CD4-positive, alpha-beta T cell treated with Interleukin-2 at 100 ng/mL for 4 hours (primary cell): ENCODE measurements at places on chromosomes 1 and 21.

DNA sequence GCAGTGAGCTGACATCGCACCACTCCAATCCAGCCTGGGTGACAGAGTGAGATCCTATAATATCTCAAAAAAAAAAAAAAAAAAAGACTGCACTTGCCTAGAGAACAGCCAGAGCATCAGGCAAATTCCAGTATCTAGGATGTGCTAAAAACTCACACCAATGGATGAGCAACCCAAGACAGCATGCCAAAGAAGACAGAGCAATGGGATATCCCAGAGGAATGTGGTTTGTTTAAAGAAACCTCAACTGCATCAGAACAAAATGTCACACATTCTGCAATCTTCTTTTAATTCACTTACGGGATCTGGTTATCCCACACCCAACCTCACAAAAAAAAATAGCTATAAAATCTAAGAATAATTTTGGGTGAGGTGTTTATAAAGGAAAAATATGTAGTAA, 7.3 kb downstream of the KCNH1 start:
- no peak for DNase-seq

DNA sequence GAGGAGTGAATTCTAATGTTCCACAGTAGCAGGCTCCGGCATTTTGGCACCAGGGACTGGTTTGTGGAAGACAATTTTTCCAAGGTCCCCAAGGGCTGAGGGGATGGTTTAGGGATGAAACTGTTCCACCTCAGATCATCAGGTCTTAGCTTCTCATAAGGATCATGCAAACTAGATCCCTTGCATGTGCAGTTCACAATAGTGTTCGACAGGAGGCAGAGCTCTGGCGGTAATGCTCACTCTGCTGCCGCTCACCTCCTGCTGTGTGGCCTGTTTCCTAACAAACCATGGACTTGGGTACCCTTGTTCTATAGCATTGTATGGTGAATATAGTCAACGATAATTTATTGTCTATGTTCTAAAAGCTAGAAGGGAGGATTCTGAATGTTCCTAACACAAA, 16.6 kb downstream of the CRNN start:
- no peak for DNase-seq

DNA sequence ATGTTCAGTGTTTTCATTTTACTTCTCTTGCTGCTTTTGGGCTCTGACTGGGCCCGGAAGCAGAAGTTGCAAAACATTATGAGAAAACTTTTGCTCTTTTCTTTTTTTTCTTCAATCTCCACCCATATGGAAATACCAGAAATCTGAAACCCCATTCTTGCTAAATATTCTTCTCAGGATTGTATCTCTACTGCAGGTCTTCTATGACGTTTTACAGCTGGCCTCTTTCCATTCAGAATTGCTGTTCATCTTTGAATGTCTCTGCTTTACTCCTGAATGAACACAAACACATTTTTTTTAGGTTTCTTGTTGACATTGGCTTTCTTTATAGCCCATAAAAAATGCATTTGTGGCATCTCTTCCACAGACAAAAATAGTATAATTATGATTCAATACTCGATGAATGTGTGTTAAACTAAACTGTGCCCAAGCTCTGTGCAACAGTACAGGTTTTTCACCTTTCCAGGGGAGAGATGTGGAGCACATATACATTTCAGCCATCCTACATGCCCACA, 18.8 kb downstream of the PTPRC start:
- peak; percentile 80 for DNase-seq

DNA sequence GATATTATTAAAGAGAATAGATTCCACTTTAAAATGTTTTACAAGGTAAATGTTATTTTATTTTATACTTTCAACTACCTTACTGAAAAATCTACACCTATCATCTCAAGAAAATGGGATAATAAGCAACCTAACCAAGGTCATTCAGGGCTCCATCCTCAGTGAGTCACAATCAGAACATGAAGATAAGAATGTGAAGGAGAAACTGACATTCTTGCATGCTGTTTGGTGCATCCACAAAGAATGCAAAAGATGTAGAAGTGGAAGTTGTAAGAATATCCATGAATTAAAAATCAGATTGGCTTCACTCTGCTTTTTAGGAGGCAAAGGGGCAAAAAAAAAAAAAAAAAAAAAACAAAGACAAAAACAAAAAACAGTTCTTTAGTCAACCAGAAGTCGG, 6.5 kb downstream of the WARS2 start:
- no peak for DNase-seq

GRCh38 chr21:28761674-28762356, 230.9 kb downstream of the LTN1 start:
- no peak for DNase-seq

DNA sequence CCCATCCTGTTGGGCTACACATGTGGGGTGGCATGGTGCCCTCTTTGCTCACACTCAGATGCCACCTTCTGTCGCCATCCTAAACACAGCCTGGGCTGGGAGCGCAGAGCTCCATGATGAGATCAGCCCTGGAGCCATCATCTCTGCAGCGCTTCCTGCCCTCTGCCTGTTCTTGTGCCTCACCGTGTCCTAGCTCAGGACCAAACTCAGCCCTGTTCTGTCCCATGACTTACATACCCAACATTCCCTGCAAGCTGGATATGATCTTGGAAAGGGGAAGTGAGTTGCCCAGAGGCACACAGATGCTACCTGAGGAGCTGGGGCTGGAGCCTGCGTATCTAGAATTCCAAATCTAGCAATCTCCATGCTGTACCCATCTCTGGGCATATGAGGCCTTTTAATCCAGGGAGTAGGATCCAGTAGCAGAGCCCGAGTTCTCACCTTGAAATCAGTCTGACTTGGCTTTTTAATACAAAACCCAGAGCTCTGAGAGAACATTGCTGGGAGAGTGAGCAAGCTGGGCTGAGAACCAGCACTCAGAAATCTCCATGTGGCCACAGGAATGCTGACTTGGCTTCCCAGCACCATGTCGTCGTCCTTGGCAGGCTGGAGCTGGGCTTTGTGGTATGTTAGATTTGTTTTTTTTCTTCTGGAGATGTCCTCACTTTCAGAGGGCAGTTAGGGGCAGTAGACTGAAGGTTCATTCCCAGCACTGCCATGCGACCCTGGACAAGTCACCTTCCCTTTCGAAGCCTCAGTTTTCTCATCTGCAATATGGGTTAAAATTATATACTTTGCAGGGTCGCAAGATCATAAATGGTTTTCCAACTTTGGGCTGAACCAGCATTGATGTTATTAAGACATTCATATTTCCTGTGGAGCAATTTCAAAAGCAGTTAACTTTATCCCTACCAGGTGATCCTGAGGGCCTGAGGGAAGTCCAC, 2.6 kb downstream of the ALPL start:
- DNase-seq = no peak

- DNase-seq = no peak
Measured at GRCh38 chr1:59179673-59180072, 117.2 kb upstream of the FGGY start.

GRCh38 chr1:161082483-161082882, 6.9 kb downstream of the NECTIN4 start:
- DNase-seq = no peak

DNA sequence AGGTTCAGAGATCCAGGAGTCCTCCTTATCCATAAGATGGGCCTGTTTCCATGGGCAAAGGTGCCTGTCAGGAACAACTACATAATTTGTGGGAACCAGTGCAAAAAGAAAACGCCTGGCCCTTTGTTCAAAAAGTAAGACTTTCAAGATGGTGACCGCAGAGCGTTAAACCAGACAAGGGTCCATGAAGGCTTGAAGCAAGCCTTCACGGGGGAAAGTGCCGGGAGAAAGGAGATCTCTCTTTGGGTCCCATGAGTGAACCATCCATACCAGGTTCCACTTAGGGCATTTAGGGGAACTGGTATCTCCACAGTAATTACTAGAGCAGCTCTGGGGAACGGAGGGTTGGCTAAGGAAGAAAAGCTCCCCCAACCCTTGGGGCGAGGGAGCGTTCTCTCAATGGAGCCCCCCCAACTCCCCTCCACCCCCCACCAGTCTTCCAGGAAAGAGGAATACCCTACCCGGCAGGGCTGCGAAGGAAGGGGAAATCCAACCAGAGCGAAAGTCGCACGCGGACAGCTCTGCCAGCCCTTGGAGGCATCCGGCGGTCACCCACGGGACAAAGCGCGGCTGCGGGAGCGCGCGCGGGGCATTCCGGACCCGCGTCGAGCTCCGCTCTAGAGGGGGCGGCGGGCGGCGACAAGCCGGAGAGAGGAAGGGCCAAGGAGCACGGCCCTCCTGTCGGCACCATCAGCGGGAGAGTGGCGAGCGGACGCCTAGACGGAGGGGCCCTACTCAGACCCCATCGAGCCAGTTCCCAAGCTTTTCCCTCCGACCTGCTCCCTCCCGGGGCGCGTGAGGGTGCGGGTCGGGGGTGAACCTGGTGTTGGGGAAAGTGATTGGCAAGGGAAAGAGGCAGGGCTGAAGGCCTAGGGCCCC, 687 bp upstream of the RASSF5 start:
- DNase-seq = no peak

- no peak for DNase-seq
Measured at GRCh38 chr21:34912022-34912945, 136.8 kb downstream of the RUNX1 start.

DNA sequence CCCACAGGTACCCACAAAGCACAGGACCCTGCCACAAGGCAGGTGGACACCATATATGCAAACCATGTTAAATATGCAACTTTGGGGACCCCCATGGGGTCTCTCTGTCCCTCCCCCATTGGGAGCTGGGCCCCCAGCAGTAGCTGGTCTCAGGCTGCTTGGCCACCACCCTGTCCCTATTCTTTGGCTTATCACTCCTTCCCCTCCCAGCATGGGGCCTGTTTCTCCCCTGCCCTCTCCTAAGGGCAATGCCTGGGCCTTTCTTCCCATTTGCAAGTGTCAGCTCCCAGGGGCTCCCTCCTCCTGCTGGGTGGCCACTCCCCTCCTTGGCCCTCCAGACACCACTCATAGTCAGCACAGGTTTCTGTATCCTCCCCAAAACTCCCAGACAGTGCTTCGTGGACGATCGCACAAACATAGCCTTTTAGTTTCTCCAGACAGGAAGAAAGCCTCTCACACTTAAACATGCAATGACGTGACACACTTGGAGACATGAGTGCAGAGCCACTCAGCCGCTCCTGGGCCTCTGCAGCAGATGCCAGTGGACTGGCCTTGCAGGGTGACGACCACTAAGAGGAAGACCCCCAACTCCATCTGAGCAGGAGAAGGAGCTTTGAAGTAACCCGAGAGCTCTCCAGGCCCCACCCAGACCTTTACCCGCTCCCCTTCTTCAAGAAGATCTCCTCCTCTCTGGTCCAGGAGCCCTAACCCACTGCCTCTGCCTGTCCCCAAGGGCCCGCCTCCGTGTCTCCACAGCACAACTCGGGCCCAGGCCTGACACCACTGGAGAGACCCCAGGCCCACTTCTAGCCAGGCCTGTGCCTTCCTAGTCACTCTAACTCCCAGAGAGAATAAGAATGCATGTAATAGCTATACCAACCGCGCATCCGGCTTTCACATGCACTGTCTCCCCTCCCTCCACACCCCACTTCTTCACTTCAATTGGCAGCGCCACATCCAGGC, 22.9 kb downstream of the CITED4 start:
- DNase-seq = no peak

DNA sequence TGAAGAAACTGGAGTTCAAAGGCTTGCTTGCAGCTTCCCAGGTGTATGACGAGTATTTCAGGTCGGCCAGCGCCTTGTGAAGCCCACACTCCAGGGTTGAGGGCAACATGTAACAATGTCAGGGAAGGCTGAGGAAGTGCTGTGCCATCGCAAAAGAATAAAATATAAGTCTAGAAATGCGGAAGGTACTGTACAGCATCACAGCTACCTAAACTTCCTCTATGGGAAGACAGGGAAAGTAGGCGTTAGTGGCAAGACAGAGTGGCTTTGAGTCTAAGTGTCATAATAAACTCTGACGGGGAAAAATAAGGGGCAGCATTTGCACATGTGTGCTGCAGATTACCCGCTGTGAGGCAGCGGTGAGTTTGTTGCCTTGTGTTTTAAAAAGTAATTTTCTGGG, 28.9 kb downstream of the DOP1B start:
- DNase-seq = no peak

DNA sequence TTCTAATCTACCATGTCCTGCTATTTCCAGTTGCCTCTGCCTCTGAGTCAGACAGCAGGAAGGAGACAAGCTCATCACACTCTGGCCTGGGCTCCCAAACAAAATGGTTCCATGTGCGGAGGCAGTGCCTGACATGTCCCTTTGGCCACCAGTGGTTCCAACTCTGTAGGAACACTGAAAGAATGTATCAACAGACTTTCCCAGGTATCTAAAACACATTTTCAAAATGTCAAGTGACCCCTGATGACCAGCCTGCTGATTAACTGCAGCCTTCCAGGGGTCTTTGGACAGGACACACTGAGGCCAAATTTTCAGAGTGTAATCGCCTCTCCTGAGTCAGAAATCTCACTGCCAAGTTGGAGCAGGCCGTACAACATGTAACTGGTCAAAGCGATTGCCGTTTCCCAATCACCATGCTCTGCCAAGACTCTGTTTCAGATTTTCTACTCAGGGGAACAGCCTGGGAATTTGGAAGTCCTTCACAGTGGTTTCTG, 172.7 kb downstream of the TPR start:
- no peak for DNase-seq

DNA sequence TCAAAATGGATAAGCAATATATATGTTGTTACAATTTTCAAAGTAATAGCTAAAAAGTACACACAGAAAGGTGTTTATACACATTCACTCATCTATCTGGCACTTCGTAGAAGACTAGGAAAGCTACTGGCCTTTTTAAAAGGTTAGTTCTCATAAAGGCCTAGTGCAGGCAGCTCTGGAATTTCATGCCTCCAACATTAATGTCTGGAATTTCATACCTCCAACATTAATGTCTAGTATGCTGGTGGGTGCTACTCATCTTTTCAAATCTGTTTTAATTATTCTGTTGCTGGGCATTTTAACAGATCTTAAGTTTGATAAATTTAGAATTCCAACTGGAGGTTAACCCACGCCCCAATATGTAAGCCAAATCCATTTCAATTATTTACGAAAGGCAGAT, 124.2 kb downstream of the AKT3 start:
- DNase-seq = no peak

GRCh38 chr21:33067457-33067856, 2.5 kb upstream of the OLIG1 start:
- DNase-seq = no peak

- no peak for DNase-seq
Measured at GRCh38 chr1:87983841-87984240, 655.2 kb downstream of the LMO4 start.

DNA sequence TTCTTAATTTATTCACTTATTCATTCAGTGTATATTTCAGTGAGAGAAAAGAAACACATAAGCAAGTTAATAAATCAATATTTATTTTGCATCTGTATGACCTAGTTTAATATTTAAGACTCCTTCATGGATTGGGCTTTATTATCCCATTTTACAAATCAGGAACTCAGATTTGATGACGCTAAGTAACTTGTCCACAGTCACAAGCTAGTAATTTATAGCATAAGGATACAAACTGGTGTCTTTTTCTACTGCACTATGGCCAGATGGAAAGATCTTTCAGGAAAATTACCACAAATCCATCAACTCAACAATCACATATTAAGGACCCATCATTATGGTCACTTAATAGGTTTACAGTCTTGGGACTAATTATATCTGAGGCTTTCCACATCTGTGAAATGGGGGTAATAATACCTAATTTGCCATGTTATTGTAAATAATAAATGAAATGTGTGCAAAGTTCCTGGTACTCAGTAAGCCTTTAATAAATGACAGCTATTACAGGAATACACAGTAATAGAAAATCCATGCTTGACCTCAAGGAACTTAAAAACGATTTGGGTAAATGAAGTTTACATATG, 13.3 kb downstream of the CDKN2C start:
- no peak for DNase-seq
